Stimulated activated CD4-positive, alpha-beta T cell treated with anti-CD3 and anti-CD28 coated beads, Interleukin-1b, Interleukin-23, amount 100 ng/mL, for 1 hour (primary cell): ENCODE measurements at places on chromosomes 4 and X.

DNA sequence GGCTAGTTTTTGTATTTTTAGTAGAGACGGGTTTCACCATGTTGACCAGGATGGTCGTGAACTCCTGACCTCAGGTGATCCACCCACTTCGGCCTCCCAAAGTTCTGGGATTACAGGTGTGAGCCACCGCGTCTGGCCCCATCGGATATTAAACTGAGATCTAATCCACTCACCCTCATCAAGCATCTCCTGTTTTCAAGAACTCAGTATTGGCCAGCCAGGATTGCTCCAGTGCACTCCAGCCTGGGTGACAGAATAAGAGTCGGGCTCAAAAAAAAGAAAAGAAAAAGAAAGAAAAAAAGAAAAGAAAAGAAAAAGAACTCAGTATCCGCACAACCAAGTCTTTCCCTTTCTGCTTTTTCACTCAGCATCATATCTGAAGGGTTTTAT is 167.6 kb downstream of the OR13H1 start:
- no peak for DNase-seq

DNA sequence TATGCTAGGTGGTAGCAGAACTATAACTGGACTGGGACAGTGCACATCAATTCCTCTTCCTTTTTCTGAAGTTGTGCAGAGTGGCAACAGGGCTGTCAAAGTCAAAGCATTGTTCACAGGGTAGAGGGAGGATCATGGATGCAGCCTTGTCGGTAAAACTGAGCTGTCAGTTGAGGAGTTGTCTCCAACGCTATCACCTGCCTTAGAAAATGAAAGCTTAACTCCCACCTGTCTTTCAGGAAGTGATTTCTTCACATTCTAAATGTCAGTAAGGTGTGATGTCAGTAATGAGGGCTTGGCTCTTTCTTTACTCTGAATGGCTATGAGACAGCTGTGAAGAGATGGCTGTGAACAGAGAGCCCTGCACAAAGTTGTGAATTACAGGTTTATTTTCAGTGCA is 66.4 kb upstream of the BANK1 start:
- DNase-seq, result no peak

- DNase-seq, result no peak
Observed at GRCh38 chr4:139768896-139769295, 103.3 kb downstream of the MGST2 start.

GRCh38 chrX:46630141-46630540 is 56.6 kb downstream of the CHST7 start:
- no peak for DNase-seq

- no peak for DNase-seq
Observed at GRCh38 chrX:26442340-26442739, 226.4 kb downstream of the MAGEB5 start.

DNA sequence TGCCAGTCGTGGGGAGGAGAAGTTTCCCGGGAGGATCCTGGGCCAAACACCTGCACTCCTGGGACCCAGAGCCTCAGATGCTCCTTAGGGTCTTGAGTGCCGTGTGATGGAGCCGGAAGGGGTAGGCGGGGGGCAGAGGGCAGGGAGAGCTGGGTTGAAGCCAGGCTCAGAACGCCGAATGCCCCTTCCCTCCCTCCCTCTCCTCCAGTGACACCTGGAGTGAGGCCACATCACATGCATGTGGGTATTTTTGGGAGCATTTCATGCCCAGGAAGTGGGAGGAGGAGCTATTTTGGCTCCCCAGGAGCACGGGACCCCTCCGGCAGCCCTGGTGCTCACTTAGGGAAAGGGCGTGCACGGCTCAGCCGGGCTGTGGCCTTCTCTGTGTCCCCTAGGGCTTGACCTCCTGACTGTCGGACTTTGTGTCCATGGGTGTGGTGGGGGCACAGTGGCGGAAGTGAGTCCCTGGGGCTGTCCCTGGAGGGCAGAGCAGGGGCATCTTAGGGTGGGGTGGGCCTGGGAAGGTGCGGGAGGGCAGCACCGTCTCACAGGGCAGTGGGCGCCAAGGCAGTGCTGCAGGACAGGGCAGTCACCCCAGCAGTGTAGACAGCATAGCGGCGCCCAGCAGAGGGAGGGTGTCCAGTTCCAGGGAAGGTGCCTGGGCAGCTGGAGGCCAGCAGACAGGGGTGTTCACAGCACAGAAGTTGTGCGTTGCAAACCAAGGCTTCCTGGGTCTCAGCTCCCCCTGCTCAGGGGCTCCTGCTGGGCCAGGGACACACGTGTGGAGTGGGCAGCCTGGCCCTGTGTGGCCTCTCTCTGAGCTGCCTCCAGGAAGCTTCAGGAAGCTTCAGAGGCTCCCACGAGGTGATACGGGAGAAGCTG is 4.9 kb upstream of the CPLX1 start:
- DNase-seq, result no peak

DNA sequence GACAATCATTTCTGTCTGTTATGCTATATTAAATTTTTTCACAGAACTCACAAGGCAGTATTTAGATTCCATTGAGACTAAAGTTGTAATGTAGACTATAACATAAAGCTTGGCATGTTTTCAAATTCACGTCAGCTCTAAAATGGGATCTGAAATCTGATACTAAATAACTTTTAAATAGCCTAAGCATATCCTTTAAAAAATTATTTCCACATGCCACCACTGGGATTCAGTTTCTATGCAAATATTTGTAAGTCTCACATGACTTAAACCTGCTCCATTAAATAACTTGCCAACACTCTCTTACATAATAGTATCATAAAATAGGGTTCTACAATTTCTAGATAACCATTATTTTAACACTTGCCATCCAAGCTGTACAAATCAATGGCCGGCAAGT is 32.4 kb downstream of the KLHL8 start:
- no peak for DNase-seq

- no peak for DNase-seq
Observed at GRCh38 chr4:123919576-123920098, 523.0 kb downstream of the SPRY1 start.

- DNase-seq, result no peak
Observed at GRCh38 chr4:133559987-133560386, 410.9 kb downstream of the PCDH10 start.

- no peak for DNase-seq
Observed at GRCh38 chrX:11437642-11438379, 144.6 kb downstream of the AMELX start.

GRCh38 chr4:24473309-24473721 is 111.0 kb downstream of the DHX15 start:
- no peak for DNase-seq

- DNase-seq, result no peak
Observed at GRCh38 chrX:64350047-64350446, 45.2 kb downstream of the MTMR8 start.

GRCh38 chr4:122700178-122700725 is 32.3 kb upstream of the BBS12 start:
- no peak for DNase-seq

DNA sequence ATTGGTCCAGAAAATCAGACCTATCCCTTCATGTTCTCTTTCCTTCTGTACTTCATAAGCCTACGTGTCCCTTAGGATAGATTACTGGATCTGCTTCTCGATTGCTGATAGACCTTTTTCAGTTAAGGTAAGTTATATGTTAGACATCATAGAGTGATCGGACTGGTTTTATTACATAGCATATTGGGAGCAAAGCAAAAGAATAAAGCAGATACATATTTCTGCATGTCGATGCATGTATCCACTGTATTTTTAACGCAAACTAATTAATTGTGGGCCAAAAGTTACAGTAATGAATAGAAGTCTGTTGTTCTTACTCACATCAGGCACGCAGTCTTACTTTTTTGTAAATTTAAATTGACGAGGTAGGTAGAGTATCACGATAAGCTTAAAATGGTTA is 106.4 kb downstream of the SLIT2 start:
- DNase-seq, result no peak

- no peak for DNase-seq
Observed at GRCh38 chr4:5619913-5620625, 88.3 kb downstream of the EVC2 start.

DNA sequence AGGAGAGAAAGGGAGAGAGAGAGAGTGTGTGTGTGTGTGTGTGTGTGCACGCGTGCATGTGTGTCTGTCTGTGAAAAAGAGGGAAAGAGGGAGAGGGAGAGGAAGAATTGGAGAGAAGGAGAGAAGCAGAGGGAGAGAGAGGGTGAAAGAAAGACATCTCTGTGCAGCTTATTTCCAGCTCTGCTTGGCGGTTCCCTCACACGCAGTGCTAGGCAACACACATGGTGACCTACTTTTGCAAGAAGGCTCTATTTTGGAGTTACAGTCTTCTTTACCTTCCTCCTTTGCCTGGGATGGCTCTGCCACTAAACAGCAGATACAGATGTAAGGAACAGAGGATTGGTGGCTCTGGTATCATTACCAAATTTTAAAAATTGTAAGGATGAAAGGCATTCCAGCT is 40.1 kb downstream of the SLC16A2 start:
- DNase-seq, result no peak

GRCh38 chr4:47525154-47525819 is 40.2 kb downstream of the ATP10D start:
- no peak for DNase-seq

GRCh38 chrX:125492439-125492838 is 172.8 kb downstream of the TEX13C start:
- DNase-seq, result no peak

GRCh38 chrX:119015407-119016237 is 41.2 kb downstream of the LONRF3 start:
- DNase-seq, result no peak

- no peak for DNase-seq
Observed at GRCh38 chrX:151153667-151154066, 22.7 kb upstream of the GPR50 start.

DNA sequence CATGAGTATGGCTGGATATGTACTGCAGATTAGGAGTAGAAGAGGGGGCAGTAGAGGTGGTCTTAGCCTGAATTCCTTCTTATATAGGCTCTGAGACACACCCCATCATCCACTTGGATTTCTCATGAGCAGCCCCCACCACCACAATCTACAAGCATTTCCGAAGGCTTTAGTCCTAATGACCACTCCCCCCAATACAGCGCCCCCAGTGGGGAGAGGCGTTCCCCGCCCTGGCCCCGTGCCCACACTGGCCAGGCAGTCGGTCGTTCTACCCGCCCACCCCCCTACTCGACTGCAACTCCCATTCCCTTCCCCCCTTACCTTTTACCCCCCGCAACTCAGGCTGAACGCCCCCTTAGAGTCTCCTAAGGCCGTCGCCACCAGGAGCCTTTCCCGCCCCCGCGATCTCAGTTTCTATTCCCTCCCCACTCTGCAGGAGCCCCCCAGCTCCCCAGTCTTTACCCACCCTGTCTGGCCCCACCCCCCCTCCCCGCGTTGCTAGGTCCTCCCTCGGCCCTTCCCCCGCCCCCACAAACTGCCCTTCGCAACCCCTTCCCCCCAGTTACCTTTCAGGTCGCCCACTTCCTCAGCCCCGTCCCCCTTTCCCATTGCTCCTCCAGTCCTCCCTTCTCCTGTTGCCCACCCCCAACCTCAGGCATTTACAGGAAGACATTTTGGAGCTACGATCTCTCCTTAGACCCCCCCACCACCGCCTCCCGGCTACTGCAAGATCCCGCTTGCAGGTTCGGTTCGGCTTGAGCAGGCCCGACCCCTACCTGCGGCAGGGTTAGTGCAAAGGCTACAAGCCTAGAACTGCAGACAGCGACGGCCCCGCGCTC is 468 bp downstream of the ZMYM3 start:
- DNase-seq, result no peak

GRCh38 chrX:155263854-155264628 is at the start of gene RAB39B:
Gene RAB39B, minus strand, starts transcription at chrX:155264491. Its CDS starts 203 bp downstream, at chrX:155264288.
- peak; percentile 22 for DNase-seq

- no peak for DNase-seq
Observed at GRCh38 chr4:53322696-53323095, 43.2 kb downstream of the SCFD2 start.

DNA sequence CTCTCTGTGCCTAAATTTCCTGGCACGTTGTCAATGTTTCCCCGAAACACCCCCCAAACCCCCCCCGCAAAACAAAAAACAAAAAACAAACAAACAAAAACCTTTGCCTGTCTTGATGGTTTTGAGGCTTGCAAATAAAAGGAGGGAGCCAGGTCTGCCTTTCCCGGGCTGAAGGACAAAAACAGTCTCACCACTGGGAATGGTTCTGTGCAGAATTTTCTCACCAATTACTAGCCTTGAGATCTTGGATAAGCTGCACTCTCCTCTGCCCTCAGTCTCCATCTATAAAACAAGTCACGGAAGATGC is 15.5 kb downstream of the NKX3-2 start:
- no peak for DNase-seq

- no peak for DNase-seq
Observed at GRCh38 chrX:100663642-100664041, 19.6 kb downstream of the SRPX2 start.

DNA sequence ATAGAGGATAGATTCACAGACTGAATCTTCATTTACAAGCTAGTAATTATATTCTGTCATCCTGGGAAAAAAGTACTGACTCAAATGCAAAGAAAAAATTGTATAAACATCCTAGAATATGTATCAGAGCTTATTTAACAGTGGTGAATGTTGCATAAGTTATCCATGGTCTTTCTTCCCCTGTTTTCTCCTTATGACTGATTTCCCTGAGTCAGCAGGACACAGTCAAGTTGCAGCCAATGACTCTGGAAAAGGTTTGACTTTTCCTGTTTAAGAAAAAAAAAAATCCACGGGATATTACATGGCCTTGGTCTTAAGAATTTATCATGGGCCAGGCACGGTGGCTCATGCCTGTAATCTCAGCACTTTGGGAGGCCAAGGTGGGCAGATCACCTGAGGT is 36.5 kb downstream of the INPP4B start:
- DNase-seq, result no peak

- DNase-seq, result no peak
Observed at GRCh38 chrX:25534091-25534490, 518.3 kb upstream of the ARX start.

DNA sequence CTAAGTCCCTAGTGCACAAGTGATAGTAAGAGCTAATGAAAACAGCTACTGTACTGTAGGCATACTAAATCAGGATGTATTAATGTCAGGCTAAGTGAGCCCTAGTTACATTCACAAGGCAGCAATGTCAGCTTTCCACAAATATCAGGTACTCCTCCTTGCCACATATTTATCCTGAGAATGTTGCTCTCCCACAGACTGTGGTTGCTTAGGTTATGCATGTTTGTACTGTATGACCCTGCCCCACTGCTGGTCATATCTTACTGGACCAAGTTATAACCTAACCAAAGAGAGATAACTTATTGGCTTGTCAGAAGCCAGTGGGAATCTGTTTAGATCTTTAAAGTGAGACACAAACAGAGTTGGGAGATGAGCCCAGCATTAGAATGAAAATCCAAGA is 241.0 kb downstream of the SLC39A8 start:
- no peak for DNase-seq

DNA sequence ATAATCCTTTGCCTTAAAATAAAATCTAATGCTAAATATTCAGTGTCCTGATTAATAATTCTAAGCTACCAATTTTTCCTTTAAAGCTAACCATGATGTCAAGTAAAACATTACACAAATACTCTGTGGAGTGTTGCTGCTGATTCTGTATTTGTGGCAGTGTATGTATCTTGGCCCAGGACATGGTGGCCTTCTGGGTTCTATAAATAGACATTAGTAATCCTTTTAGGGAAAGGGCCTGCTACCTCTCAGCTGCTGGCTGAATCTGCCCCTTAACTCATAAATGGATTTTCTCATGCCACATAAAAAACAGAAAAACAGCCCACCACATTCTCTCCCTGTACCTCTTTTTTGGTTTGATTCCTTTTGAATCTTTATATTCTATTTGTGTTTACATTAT is 1.2 kb upstream of the XK start:
- no peak for DNase-seq

- DNase-seq, result no peak
Observed at GRCh38 chr4:56828784-56829535, 7.5 kb upstream of the SPINK2 start.
